A549 treated with CpdA at 1 μM for 4 hours (cell line): ENCODE measurements at places on chromosomes 1 and 21. TPM values are rescaled to one million over a fixed set of nuclear protein-coding genes. Genes with fewer than 3 reads are reported as not detected.

Gene PRDM16
- total RNA-seq, result 0.08 to 0.44 TPM (median 0.36 TPM) in 5 replicates

Gene SLC25A34
- 0.20 to 0.45 TPM (median 0.35 TPM) in 5 replicates for total RNA-seq

Gene ZNHIT6
- total RNA-seq, result 15.4 to 21.9 TPM (median 18.4 TPM) in 5 replicates

Gene IL10
- total RNA-seq, result not detected in 5 replicates

Gene SLAMF8
- not detected in 5 replicates for total RNA-seq

Gene FMO1
- not detected in 5 replicates for total RNA-seq
